ENCODE measurements at places on chromosomes 3 and 15.
A peak's percentile ranks its signal among the peaks of the same experiment; 100 is the strongest.

GRCh38 chr15:42491539-42492225 is 741 bp upstream of the ZNF106 start:
- peak; percentile 14 for DNase-seq

- no peak for DNase-seq
Observed at GRCh38 chr3:10653241-10653640, 147.9 kb upstream of the ATP2B2 start.

DNA sequence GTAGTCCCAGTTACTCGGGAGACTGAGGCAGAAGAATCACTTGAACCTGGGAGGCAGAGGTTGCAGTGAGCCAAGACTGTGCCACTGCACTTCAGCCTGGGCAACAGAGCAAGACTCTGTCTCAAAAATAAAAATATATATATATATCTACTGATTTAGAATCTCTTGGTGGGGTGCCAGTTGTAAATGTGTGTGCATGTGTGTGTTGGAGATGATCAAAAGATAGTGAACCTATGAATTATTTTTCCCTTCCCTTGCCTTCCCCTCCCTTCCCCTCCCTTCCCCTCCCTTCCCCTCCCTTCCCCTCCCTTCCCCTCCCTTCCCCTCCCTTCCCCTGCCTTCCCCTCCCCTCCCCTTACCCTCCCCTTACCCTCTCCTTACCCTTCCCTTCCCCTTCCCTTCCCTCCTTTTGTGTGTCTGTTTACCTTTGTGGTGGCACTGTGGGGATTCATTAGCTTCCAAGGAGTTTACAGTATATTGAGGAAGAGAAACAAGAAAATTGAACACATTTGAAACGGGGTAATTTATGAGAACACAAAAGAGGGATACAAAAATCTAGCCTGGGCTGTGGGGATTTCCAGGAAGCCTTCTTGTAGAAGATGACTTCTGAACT is 281.5 kb upstream of the DPPA4 start:
- DNase-seq, result no peak

DNA sequence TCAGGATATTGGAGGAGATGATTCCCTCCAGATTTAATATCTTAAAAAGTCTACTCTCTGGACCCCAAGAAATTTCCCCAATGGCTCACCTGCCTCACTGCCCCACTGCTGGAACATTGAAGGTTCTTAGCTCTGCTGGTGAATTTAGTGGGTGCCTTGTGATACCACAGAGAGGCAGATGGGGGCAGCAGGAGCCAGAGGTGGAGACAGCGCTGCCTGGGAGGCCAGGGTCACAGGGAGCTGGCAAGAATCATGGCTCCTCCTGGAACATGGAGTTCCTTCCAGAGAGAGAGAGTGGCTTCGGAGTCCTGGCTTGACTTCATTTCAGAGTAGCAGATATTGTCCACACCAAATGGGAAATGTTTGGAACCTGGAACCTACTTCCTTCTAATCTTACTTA is 263.5 kb upstream of the CFAP20DC start:
- peak; percentile 43 for DNase-seq

DNA sequence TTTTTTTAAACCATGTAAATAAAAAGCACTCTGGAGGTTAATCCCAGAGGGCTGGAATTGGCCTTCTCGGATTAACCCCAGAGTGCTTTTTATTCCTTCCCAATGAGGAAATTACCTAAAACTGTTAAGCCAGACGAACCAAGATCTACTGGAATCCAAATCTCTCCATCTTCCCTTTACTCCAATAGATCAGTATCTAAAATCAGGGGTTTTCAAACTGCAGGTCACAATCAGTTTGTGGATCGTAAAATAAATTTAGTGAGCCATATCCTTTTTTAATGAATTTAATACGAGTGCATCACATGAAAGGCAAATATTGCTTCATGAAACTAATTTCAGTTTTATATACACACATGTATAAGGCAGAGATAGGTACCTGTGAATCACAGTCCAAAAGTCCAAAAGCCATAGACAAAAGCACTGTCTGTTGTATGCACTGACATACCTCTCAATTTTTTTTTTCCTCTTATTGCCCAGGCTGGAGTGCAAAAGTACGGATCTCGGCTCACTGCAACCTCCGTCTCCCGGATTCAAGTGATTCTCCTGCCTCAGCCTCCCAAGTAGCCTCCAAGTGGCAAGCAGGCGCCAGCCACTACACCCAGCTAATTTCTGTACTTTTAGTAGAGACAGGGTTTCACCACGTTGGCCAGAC is 61.3 kb downstream of the TBL1XR1 start:
- no peak for DNase-seq

DNA sequence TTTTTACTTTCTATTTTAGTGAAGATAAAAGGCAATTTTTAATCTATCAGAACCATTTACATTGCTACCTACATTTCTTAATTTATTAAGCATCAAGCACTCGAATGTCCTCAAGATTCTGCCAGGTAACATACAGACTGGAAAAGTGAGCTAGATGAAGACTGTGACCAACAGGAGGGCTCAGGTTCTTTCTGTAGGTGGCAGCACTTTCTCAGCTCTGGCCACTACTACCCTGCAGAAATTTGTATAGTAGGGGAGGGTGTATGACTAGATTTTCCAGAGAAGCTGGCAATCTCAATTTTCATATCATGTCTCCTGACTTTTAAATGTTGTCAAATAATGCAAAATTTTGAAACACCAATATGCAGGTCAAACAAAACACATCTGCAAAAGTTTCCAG is 165.0 kb upstream of the SUCLG2 start:
- DNase-seq, result no peak

GRCh38 chr3:77514766-77515165 is 474.9 kb downstream of the ROBO2 start:
- peak; percentile 6 for DNase-seq

DNA sequence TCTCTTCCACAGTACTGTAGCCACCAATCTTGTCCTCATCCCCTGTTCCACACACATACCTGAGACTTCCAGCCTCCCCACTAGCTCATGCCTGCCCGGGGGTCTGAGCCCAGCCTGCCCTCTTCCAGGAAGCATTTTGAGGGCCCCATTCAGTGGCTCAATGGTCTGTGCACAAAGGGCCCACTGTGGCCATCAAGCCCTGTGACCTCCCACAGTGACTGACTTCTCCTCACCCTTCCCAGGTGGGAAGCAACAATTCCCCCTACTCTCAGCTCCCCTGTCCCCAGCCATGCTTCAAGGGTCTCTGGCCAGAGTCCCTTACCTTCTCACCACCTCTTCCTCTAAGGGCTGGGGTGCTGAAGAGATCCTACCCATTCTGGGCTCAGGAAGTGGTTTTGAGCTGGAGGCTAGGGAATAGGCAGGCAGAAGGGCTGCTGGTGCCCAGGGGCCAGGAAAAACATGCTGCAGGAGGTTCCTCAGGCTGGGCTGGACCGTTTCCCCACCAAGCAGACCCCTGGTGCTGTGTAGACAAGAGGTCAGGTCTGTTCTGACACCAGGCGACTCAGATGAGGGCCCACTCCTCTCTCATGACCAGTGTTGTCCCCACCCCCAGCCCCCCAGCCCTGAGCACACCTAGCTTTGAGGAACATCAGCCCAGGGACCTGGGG is 3.0 kb upstream of the KLF15 start:
- no peak for DNase-seq

GRCh38 chr3:53750253-53751210 is 95.7 kb downstream of the CHDH start:
- DNase-seq, result no peak

- DNase-seq, result no peak
Observed at GRCh38 chr3:38645076-38645475, 4.4 kb downstream of the SCN5A start.

DNA sequence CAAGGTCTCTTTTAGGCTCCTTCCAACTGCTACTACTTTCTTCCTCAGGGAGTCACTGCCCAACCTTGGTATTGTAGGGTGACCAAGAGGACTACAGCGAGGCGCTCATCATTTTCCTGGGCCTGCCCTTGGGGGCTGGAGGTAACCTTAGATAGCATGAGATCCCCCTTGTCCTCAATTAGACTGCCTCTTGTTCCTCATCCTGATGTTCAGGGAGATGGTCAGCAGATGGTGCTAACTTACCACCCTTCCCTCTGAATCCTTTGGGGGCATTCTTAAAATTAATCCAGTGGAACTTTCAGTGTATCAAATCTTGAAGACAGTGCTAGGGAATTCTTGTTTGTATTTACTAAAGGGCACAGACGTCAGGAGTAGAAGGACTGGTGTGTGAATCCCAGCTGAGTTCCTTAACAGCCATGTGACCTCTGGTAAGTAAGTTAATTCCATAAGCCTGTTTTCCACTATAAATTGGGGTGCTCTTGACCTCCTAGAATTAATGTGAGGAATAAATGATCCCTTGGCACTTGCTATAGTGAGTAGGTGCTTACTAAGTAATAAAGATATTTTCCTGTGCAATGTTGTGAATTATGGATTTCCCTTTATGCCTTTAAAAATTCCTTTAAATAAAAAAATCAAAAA is 4.1 kb upstream of the CLPX start:
- DNase-seq, result peak; percentile 53

GRCh38 chr15:62306851-62307504 is 141.9 kb upstream of the C2CD4B start:
- DNase-seq, result peak; percentile 73

DNA sequence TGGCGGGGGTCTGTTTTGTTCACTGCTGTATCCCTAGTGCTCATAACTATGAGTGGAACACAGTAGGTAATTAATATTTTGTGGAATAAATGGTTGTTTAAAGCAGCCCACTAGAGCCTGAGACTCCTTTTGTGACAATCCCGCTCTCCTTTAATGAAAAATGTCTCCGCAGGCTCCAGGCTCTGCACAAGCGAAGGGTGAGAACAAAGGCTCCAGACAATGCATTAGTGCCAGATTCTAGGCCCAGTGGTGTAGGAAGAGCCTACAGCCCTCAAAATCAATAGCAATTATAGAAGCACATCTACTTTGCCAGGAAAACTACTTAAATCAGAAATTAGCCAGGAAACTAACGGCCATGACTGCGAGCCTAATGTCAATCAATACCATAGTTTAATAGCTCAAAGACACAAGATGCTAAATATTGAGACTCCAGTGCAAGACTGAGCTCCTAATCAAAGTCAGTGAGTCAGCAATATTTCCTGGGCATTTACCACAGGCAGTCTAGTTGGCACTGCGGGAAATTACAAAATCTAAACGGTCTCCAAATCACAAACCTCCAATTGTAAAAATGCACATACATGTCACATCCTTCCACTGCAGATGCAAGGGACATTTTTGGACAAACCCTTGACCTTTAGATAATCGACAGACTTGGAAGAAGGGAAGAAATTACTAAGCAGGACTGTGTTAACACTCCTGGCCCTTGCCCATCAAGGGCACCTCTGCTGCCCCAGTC is 2.3 kb downstream of the ANXA2 start:
- peak; percentile 44 for DNase-seq

DNA sequence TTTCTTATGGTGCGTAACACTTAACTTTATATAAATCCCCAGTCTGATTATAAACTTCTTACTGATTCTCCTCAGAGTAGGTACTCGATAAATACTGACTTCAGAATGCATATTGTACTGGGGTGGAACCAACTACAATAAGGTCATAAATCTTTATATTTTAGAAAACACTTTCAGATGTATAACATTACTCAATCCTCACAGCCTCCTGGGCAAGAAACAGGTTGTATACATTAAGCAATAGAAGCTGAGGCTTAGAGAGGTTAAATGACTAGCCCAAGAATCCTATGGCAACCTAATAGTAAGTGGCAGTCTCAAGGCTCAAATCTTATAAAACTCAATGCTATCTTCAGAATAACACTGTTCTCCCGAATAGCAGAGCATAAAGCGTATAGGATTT is 9.1 kb downstream of the VPS13C start:
- no peak for DNase-seq

DNA sequence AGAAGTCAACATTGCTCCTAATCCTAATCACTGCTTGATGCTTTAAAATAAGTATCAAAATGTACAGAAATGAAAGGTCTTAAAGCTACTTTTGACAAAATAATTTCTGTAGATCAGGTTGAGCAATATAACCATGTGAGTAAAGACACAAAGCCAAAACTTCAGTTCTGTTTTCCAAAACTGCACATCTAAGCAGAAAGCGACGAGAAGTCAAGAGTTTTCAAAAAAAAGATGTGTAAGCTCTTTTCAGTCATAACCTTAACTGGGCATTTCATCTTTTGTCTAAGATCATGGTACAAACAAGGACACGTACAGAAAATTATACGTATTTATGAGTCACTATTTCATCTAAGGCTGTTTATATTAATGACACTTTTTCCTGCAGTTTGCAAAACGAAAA is 608.8 kb downstream of the FOXP1 start:
- no peak for DNase-seq

DNA sequence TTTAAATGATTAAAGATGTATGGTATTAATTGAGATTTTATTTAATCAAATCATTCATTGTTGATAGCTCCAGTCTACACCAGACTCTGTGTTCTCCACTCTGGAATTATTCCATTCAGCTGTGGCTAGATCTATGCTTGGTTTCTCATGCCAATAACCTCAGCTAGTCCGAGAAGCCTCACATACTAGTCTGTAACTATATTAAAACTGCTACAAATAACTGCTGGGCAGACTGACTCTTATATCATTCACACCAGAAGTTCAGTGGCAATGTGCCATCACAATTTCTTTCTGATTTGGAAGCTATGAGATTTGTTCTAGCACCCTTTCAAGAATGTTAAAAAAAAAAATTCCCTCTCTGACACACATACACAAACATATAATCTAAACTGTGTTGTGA is 947.3 kb downstream of the ROBO1 start:
- no peak for DNase-seq

DNA sequence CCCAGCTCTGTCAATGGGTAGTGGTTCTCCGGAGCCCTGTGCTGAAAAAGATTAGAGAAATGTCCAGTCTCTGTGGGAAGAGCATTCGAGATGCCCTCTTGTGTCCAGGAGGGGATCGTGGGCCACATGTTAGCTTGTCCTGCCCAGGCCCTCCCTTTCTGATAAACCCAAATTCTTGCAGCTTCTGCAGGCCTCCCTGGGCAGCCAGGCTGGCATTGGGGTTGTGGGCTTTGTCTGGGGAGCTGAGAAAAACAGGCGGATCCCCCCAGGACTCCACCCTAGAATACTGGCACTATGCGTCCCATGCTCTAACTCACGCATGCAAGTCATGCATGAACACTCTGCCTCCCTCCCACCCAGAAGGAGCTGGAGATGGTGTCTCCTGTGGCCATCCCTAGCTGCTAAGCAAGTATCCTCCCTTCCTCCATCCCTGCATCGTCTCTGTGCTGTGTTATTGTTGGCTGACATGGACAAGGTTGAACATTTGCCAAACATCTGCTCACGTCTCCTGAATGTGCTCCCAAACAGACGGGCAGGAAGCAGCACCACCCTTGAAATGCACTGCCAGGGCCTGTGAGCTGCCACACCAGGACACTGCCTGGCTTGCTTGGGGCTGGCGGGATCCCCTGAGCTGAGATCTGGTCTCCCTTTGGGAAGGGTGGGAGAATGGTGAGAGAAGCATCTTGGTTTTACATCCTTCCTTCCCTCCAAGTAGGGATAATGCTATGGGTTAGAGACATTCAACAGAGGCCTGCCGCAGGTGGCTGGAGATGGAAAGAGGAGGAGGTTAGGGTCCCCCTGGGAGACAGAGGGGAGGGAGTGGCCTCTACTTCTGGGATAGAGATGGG is 26.5 kb downstream of the CFAP161 start:
- peak; percentile 94 for DNase-seq

Data from fibroblast of gingiva (primary cell).